Activated CD4-positive, alpha-beta memory T cell treated with anti-CD3 and anti-CD28 coated beads for 36 hours (primary cell): ENCODE measurements at places on chromosomes 6 and 20.

DNA sequence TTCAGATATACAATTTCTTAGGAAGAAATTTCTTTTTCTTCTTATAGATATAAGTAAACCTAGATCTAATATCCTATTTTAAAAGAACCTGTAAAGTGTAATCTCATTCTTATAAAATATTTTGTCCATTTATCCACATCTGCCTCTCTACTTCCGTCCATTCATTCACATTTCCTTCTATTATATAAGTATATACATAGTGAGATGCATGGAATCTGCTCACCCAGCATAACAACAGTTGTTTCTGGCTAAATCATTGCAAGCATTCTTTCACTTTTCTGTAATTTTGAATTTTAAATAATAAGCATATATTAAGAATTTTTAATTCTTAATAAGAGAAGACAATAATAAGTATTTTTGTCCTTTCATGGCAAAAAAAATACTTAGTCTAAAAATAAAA lies 45.4 kb downstream of the CEP162 start:
- DNase-seq: no peak

DNA sequence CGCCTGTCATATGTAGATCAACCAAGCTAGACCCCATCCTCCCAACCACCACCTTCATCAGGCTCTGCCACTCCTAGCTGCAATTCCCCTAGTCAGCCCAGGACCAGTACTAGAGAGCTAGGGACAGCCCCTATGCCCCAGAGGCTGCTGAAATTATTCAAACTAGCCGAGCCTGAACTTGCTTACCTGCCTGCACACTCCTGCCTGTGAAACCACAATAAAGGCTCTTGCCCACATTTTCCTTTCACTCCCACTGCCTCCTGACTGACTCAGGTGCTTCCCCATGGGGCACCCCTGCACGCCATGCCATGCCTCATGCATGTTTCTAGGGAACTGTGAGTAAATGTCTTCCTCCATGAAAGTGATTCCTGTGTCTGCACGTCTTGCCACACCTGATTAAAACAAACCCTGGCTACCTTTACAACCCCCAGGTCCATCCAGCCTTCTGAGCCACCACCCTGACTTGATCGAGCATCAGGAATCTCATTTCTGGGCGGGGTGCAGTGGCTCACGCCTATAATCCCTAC lies 66.5 kb upstream of the IER3 start:
- peak; percentile 95 for DNase-seq

DNA sequence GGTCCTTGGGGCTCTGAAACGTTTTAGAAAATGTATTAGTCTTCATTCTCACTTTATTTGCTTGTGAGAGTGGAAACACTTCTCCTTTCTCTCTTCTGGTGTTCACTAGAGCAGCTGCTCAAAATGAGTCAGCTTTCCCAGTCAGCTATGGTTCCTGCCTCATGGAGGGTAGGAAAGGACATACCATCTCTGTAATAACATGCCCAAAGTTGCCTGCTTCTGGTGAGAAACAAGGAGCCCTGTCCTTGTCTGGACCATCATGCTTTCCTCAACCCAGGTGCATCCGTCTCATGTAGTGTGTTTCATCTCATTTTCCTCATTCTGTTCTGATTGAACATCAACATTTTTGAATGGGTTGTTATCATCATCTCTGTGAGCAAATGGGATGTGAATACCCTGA lies 17.1 kb upstream of the TINAG start:
- no peak for DNase-seq

DNA sequence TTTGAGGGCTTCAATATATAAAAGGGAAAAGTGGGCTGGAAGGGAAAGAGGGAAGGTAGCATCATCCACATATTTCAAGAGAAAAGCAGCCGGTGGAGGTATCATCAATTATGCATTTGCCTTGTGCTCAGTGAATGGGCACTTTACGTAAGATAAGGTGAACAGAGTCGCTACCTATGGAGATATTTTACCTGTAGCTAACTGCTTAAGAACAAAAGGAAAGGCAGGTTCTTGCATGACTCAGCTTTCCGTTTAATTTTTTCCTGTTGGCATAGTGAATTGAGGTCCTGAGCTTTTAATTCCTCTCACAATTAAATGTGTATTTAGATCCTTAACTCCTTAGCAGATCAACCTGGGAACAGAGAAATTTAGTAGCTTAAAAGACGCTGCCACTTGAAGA lies 25.5 kb upstream of the PLCB4 start:
- DNase-seq: no peak

- no peak for DNase-seq
Measured at GRCh38 chr6:54907355-54907754, 60.8 kb downstream of the FAM83B start.

DNA sequence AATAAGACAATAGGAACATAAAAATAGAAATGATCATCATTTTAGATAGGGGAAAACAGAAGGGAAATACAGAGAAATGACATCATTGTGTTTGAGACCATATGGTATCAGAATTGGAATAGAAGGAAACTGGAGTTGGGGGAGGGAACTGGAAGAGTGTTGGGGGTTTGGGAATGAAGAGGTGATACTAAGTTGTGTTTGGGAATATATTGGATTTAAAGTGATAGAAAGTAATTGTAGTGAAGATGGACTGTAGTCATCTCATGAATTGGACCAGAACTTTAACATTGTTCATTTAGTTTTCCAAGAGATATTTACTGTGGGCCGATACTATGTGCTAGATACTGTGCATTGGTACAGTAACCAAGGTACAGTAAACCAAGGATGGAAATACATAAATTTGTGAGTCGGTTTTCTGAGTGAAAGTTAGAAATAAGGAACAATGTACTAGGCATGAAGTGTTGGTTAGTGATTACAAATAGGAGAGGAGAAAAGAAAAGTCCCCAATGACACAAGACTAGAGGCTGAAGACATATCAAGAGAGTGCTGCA lies 32.3 kb downstream of the KCNQ5 start:
- no peak for DNase-seq
